CD4-positive, alpha-beta T cell (primary cell): ENCODE measurements at places on chromosomes 3 and 15. TPM values are rescaled to one million over a fixed set of nuclear protein-coding genes. Genes with fewer than 3 reads are reported as not detected.

ULK4 gene
- 28.6 TPM for total RNA-seq

CPNE9 gene
- total RNA-seq: 0.33 TPM

FBXO40 gene
- total RNA-seq: not detected

TRIM42 gene
- total RNA-seq: not detected

MUC4 gene
- total RNA-seq: not detected

MKRN2OS gene
- total RNA-seq: not detected
